HFFc6 (cell line): ENCODE measurements at places on chromosomes 11 and 22. TPM values are rescaled to one million over a fixed set of nuclear protein-coding genes. Genes with fewer than 3 reads are reported as not detected.

OR8G5 gene
- not detected in 3 replicates for total RNA-seq

GRCh38 chr11:134506046-134506445 is 94.0 kb upstream of the B3GAT1 start:
- DNase-seq: no peak
- H3K27me3 ChIP-seq: no peaks in the 10 kb centered on the region; the same call in none of the 2 replicates
- no peaks in the 10 kb centered on the region for H3K4me1 ChIP-seq
- H3K36me3 ChIP-seq: peaks cover 14% of the 10 kb centered on the region
- no peak overlapping the region for H3K27ac ChIP-seq
- H3K4me3 ChIP-seq: no peak overlapping the region

DNA sequence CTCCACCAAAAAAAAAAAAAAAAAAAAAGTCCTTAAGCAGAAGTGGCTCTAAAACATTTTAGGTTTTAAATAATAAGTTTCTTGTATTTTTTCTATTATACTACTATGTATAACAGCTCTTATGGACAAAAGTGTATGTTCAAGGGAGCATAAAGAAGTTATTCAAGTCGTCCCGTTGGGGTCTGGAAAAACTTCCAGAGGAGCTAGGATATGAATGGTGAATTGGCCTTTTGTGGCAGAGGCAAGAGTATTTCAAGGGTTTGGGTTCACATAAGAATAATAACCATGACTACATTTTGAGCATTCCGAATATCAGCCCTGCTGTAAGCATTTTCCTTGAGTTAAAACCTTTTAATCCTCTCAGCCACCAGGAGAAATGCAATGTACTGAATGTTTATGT is 50.6 kb upstream of the ARHGAP42 start:
- no peaks in the 10 kb centered on the region for H3K36me3 ChIP-seq
- H3K4me1 ChIP-seq: peaks cover 23% of the 10 kb centered on the region
- H3K27me3 ChIP-seq: peaks cover 1% of the 10 kb centered on the region; the same call in 1 of the 2 replicates
- DNase-seq: no peak
- H3K4me3 ChIP-seq: no peak overlapping the region
- no peak overlapping the region for H3K27ac ChIP-seq

GRCh38 chr11:76672431-76673175 is 2.1 kb upstream of the LRRC32 start:
- peaks cover 14% of the 10 kb centered on the region for H3K4me1 ChIP-seq
- no peak overlapping the region for H3K27ac ChIP-seq
- no peak overlapping the region for H3K4me3 ChIP-seq
- no peaks in the 10 kb centered on the region for H3K36me3 ChIP-seq
- DNase-seq: no peak
- peaks cover 14% of the 10 kb centered on the region for H3K27me3 ChIP-seq

DNA sequence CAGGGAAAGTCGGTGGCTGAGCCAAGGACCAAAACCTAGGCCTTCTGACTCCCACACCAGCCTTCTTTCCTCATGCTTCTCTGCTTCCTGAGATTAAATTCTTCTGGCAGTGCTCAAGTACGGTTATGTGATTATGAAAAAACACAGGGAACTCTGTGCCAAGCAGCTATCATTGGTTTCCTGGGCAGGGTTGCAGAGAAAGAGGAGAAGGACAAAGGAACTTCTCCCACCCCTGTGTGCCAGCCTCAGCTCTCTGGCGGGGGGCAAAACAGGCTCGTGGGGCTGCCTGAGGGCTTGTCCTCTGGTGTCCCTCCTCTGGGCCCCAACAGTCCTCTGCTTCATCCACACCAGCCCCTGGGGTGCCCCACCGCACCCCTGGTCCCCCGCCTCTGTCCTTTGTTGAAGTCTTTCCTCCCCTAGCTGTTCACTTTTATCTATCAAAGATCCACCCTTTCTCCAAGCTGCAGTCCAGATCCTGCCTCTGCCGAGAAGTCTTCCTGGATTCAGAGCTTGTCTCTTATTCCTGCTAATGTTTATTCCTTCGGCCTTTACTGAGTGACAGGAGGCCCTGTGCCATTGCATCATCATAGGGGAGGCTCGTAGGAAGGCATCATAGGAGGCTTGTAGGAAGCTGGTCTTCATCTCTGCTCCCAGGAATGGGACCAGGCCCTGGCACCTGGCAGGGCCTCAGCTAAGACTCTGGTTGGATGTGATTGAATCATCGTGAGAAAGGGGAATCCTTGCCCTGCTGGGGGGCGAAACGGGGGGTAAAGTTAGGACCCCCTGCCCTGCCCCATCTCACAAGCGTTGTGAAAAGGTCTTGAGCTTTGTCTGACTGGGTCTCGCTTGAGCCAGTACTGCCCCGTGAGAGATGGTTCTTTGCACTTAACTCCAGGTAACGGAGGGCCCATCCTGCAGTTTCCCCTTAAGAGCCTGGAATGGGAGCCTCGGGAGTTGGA is 11.5 kb upstream of the FTH1 start:
- peaks cover 17% of the 10 kb centered on the region for H3K4me1 ChIP-seq
- H3K27me3 ChIP-seq: peaks cover 4% of the 10 kb centered on the region
- no peaks in the 10 kb centered on the region for H3K36me3 ChIP-seq
- H3K27ac ChIP-seq: no peak overlapping the region
